T-helper 17 cell (primary cell): ENCODE measurements at places on chromosomes 7 and 10.

DNA sequence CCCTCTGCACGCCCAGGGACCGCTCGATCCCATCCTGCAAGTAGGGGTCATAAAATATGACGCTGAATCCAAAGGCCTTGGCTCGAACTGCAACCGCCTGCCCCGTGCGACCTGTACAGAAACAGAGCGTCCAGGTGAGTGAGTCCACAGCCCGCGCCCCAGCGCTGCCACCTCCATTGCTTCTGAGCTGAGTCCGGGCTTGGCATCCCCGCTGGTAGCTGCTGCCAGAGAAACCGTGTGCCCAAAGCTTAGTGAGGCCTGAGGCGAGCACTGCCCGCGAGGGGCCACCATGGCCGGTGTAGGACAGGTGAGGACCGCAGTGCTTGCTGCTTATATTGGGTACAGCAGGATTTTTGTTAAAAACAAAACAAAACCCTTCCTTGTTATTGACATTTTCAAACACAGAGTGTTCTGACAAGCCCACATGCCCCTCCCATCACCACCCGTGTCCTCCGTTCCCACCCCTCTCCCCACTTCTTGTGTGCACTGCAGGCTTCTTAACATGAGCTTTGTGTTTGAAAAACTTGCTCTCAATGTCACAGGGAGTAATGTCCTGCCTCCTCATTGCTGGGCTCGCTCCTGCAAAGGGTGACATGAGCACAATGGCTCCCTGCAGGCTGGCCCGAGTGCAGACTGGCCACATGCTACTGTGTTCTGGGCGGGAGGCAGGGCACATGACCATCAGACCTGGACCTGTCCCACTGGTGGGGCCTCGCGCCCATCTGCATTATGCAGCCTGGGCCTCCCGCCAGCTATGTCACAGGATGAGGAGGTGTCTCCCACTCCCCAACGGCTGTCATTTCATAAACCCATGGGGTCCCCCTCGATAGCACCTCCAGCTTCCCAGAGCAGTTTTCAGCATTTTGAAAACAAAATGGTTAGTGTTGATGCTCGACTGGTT is 52.9 kb downstream of the ZRANB1 start:
- DNase-seq: no peak

- DNase-seq: no peak
Observed at GRCh38 chr7:135690566-135690965, 28.3 kb downstream of the STMP1 start.

DNA sequence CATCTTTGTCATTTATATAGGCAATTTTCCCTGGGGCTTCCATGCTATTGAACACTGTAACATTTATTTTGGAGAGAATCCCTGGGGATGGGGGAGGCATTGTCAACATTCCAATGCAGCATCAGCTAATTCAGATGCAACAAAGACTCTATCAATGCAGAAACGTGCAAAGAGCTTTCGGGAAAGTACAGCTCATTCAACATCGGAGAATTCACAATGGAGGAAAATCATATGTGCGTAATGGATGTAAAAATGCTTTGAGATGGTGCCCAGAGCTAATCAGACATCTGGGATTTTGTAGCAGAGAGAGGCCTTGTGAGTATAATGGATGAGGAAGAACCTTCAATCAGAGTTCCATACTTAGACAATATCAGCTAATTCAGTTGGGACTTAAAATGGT is 28.3 kb upstream of the FIS1 start:
- no peak for DNase-seq

- DNase-seq: no peak
Observed at GRCh38 chr10:48257407-48257961, 17.0 kb downstream of the FRMPD2 start.

GRCh38 chr10:6023661-6024333 is 38.4 kb downstream of the IL2RA start:
- no peak for DNase-seq

DNA sequence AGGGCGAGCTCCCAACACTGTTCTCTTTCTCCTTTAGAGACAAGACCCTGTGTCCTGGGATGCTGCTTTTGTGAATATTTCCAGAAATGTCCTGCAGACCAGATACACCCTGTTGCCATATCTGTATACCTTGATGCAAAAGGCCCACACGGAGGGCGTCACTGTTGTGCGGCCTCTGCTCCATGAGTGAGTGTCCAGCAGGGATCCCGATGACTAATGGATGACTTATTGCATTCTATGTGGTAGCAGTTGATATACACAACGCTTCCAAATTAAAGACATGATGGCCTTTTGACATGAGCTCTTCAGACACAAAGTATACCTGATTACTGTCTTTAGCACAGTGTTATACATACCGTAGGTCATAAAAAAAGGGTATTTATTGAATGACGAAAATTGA is 45.0 kb upstream of the MGAM2 start:
- DNase-seq: no peak

- DNase-seq: no peak
Observed at GRCh38 chr10:5466451-5467206, 32.7 kb downstream of the CALML5 start.

GRCh38 chr7:17015598-17016031 is 133.8 kb upstream of the AGR3 start:
- no peak for DNase-seq

GRCh38 chr7:138679793-138680192 is 21.4 kb downstream of the SVOPL start:
- no peak for DNase-seq

- no peak for DNase-seq
Observed at GRCh38 chr7:28784171-28784902, 173.8 kb downstream of the TRIL start.

GRCh38 chr10:79142522-79143309 is 74.0 kb downstream of the ZMIZ1 start:
- no peak for DNase-seq

- DNase-seq: no peak
Observed at GRCh38 chr7:101618916-101619315, 10.2 kb downstream of the MYL10 start.
